ENCODE measurements at places on chromosomes 7 and 10.

DNA sequence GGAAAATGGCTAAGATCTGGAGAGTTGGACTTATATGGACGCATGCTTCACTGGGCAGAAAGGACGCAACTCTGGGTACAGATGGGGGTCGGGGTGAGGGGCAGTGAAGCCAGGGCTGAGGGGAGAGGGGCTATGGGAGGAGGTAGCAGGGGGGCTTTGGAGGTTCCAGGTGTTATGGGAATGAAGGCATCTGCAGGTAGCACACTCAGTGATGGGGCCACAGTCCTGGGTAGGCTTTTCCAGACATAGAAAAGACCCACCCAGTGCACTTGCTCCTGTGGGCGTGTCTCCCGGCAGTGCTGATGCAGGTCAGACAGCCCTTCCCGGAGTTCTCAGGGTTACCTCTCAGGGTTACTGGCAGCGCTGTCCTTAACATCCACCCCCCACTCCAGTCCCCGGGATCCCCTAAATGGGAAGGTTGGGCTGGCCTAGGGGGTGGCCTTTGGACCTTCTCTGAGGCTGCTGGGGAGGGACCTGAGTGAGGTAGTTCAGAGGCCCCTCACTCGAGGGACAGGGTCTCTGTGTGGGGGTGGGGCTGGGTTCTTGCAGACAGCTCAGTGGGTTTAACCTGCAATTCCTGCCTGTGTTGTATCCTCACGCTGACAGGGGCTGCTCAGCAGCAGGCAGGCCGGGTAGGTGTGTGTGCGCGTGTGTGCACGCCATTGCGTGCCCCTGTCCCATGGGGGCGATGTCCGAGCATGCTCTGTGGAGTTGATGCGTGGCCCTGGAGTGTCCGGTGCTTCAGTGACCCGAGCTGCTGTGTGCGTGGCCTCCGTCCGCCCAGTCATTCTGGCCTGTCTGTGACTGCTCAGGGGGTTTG is 6.2 kb downstream of the ZYX start:
- no peak for DNase-seq

GRCh38 chr7:37434529-37434928 is 14.1 kb downstream of the ELMO1 start:
- no peak for DNase-seq

GRCh38 chr7:155490697-155491628 is 33.0 kb downstream of the EN2 start:
- DNase-seq, result peak; percentile 32

DNA sequence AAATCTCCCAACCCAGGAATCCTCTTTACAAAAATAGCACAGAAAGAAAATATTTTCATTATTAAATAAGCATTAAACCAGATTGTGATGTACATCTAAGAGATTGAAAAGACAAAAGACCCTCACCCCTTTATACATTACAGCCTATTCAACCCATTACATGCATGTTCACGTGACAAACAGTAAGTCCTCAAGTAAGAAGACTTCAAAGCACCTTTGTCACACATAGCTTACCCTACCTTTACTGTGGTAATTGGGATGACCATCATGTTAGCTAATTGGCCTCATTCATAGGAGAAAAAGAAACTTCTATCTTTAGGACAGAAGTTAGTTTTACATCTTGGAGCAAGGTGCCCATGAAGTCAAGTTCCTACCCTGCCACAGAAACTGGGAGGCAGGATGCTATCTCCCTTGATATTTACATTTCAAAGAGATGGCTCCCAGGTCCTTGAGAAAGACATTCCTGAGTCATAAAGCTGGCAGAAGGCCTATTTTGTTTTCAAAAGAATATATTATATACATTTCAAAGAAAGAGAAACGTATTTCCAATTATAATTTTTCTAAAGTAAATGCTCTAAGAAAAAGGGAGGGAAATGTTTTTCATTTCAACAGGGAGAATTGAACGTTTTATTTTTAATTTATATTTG is 48.1 kb downstream of the GNAI1 start:
- DNase-seq, result no peak

DNA sequence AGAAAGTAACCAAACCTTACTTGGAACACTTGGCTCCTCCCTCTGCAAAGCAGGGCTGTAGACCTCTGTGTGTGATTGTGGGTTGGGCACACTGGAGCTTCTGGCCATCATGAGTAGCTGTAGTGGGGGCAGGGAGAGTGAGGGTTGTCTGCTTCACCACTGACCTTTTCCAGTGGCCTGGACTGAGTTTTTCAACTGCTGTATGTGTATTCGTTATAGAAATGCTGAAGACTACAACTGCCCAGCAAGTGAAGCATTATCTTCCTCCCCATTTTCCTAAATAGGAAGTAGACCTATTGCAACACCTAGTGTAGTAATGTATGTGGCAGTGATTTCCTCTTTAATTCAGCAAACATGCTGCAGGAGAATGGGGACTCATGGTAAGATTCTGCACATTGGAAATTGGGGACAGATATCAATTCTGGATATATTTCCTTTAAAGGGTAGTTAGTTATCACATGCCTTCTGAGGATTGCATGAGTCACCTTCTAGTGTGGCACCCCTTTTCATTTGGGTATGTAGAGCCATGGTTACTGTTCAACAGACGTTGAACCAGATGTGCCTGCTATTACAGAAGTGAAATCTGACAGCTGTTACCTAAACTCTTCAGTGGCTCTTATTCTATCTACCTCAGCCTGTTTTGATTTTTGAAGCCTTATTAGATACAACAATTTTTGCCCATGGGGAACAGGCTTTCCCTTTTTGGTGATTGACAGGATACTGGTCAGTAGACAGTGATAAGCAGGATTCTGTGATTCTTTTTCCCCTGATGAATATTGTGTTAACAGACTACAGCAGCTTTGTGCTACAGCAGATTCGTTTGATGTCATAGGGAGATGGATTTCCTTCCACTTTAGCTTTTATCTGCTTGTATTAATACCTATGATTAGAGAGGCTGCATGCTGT is 130.9 kb downstream of the SND1 start:
- DNase-seq, result no peak

DNA sequence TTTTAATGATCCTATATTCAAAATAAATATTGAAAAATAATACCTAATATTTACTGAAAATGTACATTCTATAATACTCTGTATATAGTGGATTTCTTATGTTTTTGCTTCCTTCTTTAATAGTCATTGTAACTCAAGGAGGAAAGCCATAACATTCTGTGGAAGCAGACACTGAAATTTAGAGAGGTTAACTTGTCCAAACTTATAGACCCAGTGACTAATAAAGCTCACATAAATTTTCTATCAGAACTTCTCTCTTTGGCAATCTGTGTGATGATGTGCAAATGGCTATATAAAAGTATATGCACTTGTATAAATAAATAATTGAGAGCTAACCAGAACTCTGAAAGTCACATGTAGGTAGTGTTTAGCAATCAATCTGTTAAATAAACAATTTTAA is 26.1 kb downstream of the GNAT3 start:
- DNase-seq, result no peak

DNA sequence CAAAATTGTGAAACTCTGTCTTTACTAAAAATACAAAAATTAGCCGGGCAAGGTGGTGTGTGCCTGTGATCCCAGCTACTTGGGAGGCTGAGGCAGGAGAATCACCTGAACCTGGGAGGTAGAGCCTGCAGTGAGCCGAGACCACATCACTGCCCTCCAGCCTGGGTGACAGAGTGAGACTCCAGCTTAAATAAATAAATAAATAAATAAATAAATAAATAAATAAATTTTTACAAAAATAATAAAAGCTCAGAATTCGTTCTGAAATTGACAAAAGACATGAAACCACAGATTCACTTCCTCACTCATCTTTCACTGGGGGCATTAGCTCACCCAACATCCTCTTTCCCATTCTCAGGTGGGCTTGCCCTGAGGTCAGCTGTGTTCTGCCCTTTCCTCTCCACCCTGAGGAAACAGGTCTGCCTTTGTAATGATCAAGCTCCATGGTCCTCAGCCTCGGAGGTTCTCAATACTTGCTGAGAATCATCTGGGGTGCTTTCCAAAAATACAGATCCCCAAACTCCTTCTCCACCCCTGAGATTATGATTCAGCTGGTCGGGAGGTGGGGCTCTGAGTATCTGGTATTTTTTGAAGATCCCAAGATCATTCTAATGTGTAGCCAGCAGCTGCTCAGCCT is 29.2 kb upstream of the APBB1IP start:
- no peak for DNase-seq

DNA sequence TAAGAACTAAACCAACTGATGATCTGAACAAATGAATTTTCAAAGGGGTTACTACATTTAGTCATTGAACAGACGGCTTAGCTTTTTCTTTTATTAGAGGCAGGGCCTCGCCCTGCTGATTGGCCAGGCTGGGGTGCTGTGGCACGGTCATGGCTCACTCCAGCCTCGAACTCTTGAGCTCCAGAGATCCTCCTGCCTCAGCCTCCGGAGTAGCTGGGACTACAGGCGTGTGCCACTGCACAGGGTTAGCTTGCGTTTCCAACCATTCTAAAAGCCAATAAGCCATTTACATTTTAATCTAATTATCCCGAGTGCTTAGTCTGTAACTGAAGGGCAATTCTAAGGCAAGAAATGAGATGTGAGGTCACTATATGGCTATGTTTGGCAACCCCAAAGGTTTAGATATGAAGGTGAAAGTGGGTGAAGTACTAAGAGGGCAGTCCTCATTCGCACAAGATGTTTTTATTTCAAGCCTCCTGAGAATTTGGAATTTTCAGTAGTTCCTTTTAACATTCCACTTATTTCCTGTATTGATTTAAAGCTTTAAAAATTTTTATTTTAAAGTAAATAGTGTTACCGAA is 1.6 kb upstream of the CDK13 start:
- no peak for DNase-seq

DNA sequence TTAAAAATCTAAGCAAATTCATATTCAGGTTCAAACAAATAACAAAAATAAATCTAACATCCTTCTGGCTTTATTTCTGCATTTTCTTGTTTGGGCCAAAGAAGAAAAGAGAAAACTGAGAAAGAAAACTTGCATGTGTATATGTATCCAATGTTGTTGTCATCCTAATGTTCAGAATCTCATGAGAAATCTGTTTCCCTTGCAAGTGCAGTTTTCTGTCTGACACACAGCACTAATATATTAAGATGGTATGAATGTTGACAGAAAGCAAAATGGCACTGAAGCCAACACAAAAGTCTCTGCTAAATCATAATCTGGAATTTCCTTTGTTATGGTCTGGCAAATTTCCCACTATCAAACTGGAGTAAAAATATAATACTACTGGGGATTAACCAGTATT is 235.9 kb downstream of the HGF start:
- no peak for DNase-seq

GRCh38 chr10:124296121-124296812 is 122.5 kb downstream of the OAT start:
- no peak for DNase-seq

DNA sequence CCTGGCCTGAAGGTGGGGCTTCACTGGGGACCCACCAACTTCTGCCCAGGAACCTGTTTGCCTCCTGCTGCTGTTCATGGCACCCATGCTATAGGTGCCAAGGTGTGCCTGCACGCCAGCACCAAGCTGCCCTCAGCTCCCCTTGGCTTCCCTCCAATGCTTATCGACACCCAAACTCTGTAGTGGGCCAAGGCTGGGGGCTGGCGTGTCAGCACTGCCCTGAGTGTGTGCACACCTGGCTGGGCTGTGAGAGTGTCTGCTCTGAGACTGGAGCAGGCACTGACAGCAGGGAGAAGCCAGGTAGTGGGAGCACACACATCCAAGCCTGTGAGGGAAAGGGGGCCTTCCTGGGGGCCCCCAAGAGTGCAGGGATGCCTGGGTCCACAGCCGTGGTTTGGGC is 43.1 kb upstream of the TUBB8 start:
- DNase-seq, result no peak

All from stimulated activated CD4-positive, alpha-beta T cell treated with anti-CD3 and anti-CD28 coated beads, Interleukin-4, amount 100 ng/mL, for 24 hours (primary cell).